ENCODE measurements at places on chromosomes 1 and 21.
A peak's percentile ranks its signal among the peaks of the same experiment; 100 is the strongest.

GRCh38 chr21:45550522-45551210 lies 8.4 kb upstream of the SLC19A1 start:
- DNase-seq = peak; percentile 73

DNA sequence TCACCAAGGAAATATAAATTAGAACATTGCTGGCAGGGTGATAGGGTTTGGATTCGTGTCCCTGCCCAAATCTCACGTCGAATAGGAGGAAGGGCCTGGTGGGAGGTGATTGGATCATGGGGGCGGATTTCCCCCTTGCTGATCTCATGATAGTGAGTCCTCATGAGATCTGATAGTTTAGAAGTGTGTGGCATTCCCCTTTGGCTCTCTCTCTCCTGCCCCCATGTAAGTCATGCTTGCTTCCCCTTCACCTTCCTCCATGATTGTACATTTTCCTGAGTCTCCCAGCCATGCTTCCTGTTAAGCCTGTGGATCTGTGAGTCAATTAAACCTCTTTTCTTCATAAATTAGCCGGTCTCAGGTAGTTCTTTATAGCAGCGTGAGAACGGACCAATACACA lies 60.6 kb downstream of the VPS26C start:
- no peak for DNase-seq

GRCh38 chr1:9822490-9822889 lies 1.3 kb downstream of the CLSTN1 start:
- no peak for DNase-seq

DNA sequence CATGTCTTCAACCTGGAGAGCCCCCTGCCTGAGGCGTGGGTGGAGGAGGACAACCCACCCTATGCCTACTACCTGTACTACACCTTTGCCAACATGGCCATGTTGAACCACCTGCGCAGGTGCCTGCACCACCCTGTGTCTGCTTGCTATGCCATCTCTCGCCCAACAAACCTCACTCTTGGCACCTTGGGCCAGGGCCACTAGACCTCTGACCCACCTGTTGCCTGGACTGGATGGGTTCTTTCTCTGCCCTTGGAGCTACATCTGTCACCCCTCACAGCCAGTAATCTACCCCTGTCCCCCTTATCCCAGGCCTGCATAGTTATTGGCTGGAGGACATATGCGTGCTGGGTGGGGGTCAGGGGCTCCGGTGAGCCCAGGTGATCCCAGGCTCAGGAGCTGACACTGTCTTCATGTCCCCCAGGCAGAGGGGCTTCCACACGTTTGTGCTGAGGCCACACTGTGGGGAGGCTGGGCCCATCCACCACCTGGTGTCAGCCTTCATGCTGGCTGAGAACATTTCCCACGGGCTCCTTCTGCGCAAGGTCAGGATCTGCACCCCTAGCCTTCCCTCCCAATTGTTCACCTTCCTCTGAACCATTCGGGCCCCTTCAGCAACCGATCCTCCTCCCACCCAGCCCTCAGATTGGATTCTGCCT lies 9.9 kb downstream of the AMPD2 start:
- no peak for DNase-seq

- DNase-seq = no peak
These were observed 2.0 kb upstream of the KCNQ4 start for GRCh38 chr1:40781608-40781971.

DNA sequence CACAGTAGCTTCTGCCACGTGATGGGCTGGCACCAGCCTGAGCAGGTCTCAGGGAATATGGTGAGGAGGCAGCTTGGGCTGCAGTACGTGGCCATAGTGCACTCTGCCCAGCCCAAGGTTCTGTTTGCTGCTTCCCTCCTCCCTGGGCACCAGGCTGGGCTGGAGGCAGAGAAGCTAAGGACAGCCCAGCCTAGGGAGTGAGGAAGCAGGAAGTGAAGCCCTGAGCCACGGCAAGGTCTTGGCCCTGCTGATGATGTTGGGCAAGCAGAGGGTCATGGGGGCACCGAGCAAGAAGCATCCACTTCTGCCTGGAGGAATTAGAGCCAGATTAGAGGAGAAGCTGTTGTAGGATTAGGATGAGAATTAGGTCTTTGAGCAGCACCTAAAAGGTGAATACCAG lies 326.7 kb upstream of the VAMP3 start:
- DNase-seq = no peak

DNA sequence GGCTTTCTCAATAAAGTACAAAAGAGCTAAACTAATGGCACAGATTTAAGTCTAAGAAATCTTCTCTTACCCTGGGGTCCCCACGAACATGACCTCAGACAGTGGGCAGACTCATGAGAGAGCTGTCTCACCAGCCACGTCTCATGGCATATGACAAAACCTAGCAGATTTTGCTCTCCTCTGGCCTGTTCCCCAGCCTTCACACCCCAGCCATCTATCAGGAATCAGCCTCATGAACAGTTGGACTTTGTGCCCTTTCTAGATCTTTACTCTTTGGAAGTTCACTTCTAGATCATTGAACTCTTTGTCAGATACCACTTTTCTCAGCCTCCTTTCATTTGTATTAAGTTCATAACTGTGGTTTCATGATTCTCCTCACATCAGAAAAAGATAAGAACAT lies 14.2 kb upstream of the HSD3B1 start:
- no peak for DNase-seq

- DNase-seq = no peak
These were observed 262.5 kb downstream of the GRIK1 start for GRCh38 chr21:29677326-29677725.

Data from stimulated activated CD4-positive, alpha-beta T cell treated with anti-CD3 and anti-CD28 coated beads, Interleukin-1b, Interleukin-23, amount 100 ng/mL, for 48 hours (primary cell).